ENCODE measurements at places on chromosomes 6 and 20.
A peak's percentile ranks its signal among the peaks of the same experiment; 100 is the strongest.

- no peak for DNase-seq
Measured at GRCh38 chr6:166514196-166514595, 72.3 kb downstream of the RAMACL start.

- peak; percentile 7 for DNase-seq
Measured at GRCh38 chr6:158002249-158002950, 20.7 kb downstream of the SYNJ2 start.

DNA sequence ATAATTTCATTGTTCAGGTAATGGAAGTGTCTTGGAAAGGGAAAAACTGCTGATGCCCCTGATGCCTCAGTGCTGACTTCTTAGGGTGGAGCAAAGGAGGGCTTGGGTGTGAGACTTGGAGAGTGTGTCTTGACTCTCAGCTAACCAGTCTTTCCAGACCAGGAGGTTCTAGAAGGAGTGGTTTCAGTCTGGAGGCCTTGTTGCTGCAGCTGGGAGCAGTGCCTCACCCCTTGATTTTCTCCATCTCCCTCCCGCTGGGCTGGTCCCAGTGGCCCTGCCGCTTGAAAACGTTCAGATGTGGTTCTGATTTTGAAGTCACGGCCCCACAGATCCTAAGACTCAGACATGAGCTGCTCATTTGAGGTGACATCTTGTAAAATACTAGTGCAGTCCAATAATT is 5.4 kb downstream of the DSP start:
- DNase-seq = no peak

- DNase-seq = no peak
Measured at GRCh38 chr6:106434530-106434929, 74.0 kb downstream of the CRYBG1 start.
